ENCODE measurements at places on chromosomes 11 and 22. TPM values are rescaled to one million over a fixed set of nuclear protein-coding genes. Genes with fewer than 3 reads are reported as not detected.

UBQLNL gene
- 0.30 TPM for total RNA-seq

GNAZ gene
- total RNA-seq: 0.89 TPM

MMP13 gene
- total RNA-seq: not detected

CCDC73 gene
- not detected for total RNA-seq

SPDYC gene
- total RNA-seq: not detected

- no peak for DNase-seq
Measured at GRCh38 chr11:29026286-29026685, 918.1 kb downstream of the METTL15 start.

GRCh38 chr22:17472932-17473331 is 90.4 kb upstream of the SLC25A18 start:
- DNase-seq: no peak

TBX1 gene
- not detected for total RNA-seq

SMIM35 gene
- 0.36 TPM for total RNA-seq

IGLL1 gene
- total RNA-seq: not detected

RIMBP3C gene
- total RNA-seq: not detected

GRCh38 chr11:128956401-128957201 is 13.9 kb upstream of the TP53AIP1 start:
- DNase-seq: peak; percentile 15

- DNase-seq: no peak
Measured at GRCh38 chr11:316891-317301, 3.1 kb downstream of the IFITM1 start.

GRCh38 chr22:36493690-36494110 is 12.3 kb upstream of the TXN2 start:
- no peak for DNase-seq

DNA sequence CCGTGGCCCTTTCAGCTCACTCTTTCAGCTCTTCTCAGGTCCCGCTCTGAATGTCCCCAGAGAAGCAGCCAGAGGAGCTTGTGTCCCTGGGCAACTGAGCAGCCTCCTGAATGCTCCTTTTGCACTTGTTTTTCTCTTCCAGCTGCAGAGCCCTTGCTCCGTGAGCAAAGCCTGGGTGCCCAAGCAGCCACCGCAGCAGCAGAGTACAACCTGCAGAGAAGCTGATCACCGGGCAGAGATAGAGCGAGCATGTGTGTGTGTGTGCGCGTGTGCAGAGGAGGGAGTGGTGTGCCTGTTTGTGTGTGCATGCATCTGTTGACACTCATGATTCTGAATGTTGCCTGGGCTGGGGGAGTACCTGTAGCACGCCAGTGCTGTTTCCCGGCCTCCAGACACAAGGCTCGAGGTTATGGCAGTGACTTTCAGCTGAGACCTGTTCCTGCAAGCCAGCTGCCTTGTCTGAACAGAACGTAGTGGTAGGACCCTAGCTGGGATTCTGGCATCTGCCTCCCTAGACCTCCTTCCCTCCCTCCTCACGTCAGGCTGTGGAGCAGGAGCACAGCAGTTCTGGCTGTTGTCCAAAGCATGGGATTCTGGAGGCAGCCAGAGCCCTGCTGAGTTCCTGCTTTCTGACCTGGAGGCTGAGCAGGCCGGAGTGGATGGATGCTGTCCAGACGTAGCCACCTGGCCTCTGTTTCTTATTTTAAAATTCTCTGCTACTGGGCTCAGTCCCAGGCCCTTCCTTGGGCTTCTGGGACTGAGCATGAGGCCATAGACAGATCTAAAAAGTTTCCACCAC is 4.5 kb upstream of the MAPK8IP1 start:
- no peak for DNase-seq

DNA sequence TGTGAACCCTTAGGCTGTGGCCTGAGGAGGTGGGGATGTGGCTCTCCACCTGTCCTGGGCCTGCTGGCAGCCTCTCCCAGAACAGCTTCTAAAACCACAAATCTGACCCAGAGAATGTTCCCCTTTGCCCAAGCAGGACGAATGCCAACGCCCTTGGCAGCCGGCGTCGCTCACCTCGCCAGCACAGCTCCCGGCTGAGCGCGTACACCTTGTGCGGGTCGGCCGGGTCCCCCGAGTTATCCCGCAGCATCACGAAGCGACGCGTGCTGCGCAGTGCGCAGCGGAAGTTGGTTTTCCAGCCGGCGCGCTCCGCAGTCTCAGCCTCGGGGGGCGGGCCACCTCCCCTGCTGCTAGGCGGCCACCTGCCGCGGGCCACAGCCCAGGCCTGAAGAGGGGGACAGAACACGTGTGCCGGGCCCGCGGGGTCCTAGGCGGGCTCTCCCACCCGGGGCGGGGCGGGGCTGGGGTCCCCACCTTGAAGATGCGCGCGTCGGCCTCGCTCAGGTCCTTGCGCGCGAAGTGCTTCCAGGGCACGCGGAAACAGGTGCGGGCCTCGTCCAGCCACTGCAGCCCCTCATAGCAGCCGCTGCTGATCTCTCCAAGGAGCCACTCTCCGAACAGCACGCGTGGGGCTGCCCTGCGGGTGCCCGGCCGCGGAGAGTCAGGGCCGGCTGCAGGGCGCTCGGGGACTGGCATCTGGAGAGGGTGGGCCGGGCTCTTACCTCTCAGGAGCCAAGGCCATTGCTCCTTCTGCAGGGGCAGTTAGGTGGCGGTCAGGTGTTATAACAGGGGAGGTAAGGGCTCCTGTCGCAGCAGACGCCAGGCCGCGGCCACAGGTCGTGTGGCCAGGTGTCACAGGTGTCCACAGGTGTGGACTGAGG is 887 bp downstream of the IRF7 start:
- DNase-seq: no peak

LARGE2 gene
- total RNA-seq: 0.90 TPM

GRCh38 chr22:42214633-42215415 is 55.6 kb downstream of the TCF20 start:
- no peak for DNase-seq

- DNase-seq: no peak
Measured at GRCh38 chr22:37733625-37734401, 37.0 kb downstream of the TRIOBP start.

MTMR3 gene
- total RNA-seq: 40.7 TPM

DBX1 gene
- not detected for total RNA-seq

DNA sequence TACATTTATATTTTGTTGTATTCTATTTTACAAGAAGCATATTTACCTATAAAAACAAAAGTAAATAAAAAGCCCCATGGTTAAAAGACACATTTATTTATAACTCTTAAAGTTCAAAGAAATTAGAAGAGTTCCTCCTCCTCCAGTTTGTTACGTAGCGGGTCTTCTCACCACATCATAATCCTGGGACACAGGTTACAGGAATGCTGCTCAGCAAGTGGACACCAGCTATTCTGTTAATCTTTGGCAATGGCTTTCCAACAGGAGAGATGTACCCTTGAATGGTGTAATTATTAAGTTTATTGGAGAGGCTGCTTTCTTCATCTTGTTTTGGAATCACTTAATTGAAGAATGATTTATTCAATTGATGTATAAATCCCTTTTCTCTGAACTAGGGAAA is 19.6 kb upstream of the CAT start:
- DNase-seq: no peak

DNA sequence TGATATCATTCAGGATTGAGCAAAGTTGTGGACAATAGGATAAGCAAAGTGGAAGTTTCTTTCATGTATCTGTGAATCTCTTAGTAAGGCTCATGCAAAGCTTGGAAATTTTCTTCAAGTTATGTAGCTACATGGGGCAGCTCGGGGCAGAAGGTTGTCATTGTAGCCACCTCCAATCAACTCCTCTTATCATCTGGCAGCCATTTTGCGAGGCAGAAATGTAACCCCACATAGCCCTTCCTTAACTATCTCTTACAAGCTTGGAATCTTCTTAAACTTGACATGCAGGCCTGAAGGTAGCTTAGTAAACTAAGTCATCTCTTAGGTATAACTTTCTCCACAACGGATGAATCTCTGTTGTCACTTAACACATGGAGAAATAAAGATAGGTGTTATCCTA is 392.8 kb downstream of the AASDHPPT start:
- no peak for DNase-seq

- no peak for DNase-seq
Measured at GRCh38 chr11:95751515-95751914, 38.1 kb downstream of the FAM76B start.

AIFM3 gene
- not detected for total RNA-seq

DNA sequence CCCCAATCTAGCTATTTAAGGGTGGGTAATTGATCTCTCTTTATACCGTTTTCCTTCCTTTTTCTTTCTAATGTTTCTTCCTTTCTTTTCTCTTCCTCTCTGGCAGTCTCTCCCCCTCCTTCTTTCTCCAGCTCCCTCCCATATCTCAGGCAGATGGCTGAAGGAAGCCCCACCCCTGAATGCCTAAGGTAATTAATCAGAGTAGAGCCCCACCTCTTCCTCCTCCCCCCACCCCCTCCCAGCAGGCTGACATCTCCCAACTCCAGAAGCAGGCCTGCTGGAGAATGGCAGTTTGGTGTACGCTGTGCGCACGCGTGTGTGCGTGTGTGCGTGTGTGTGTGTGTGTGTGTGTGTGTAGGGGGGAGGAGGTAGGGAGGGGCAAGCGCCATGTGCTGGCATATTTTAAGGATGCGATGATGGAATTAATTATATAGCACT is 122.6 kb downstream of the APOL5 start:
- no peak for DNase-seq

TMA7B gene
- total RNA-seq: 2.5 TPM

- DNase-seq: no peak
Measured at GRCh38 chr22:23365961-23366360, 185.7 kb downstream of the BCR start.

- peak; percentile 52 for DNase-seq
Measured at GRCh38 chr11:112082729-112083128, 3.8 kb downstream of the TIMM8B start.

- DNase-seq: peak; percentile 89
Measured at GRCh38 chr11:62839050-62839945, at the start of gene WDR74. TSS of gene WDR74 (minus strand) at chr11:62839590. CDS start at chr11:62839570, 20 bp downstream.

DNA sequence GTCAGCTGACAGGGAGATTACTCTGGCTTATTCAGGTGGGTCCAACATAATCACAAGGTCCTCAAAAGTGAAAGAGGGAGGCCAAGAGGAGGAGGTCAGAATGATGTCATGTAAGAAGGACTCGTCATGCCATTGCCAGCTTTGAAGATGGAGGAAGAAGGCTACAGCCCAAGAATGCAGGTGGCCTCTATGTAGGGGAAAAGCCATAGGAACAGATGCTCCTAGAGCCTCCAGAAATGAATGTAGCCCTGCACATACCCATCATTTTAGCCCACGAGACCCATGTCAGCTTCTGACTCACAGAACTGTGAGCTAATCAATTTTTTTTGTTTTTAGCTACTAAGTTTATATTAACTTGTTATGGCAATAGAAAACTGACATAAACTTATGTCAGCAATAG is 171.1 kb downstream of the DBX1 start:
- DNase-seq: no peak

LAYN gene
- total RNA-seq: 12.3 TPM

All from activated T-cell treated with anti-CD3 and anti-CD28 coated beads, Interleukin-2, amount 50 U/mL, for 72 hours (primary cell).